ENCODE measurements at places on chromosomes 4 and X. TPM values are rescaled to one million over a fixed set of nuclear protein-coding genes. Genes with fewer than 3 reads are reported as not detected.

GRCh38 chr4:169239221-169239905, 31.4 kb downstream of the SH3RF1 start:
- no peak for ATAC-seq

DNA sequence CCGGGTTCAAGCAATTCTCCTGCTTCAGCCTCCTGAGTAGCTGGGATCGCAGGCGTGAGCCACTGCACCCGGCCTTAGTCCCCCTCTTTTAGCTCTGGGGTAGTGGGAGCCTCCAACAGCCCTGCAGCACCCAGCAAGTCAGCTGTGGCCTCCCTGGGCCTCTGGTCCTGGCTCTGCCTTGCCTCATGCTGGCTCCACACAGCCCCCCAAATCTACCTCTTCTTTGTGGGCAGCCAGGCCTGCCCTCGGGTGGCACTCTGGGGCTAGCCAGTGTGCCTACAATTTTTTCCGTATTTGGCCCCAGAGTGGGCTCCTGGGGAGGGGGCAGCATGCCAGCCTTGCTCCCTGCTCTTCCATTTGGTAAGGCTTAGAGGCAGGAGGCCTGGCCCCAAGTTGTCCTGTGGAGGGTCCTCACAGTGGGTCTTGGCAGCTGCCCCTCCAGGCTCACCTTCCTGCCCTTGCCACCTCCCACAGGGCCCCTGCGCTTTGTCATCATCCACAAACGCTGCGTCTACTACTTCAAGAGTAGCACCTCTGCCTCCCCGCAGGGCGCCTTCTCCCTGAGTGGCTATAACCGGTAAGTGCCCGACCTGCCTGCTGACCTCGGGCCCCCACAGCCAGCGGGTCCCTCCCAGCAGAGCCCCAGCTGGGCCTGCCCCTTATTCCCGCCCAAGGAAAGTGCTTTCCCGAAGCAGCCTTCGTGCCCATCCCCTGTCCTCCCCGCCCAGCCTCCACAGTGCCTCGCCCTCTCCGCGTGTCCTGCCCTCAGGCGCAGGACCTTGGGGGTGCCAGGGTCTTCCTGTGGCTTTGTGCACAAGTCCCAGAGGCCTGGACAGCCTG, 21.0 kb upstream of the ADD1 start:
- ATAC-seq, result no peak

GRCh38 chr4:147633113-147633512, 15.9 kb downstream of the TMEM184C start:
- no peak for ATAC-seq

DNA sequence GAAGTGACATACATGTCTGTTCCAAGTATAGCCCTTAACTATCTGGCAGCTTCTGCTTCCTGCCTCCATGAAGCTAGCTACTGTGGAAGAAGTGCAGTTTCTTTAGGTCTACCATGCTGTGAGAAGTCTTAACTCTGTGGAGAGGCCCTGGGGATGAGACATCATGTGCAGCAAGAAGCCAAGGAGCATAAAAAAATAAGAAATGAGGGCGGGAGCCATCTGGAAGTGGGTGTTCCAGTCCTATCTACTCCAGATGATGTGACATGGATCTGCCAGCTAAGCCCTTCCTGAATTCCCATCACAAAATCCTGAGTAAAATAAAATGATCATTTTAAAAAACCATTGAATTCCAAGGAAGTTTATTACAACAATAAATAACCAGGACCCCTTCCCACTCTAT, 87.9 kb upstream of the TBC1D9 start:
- no peak for ATAC-seq

- no peak for ATAC-seq
Measured at GRCh38 chrX:72312311-72312940, 6.7 kb upstream of the CITED1 start.

- no peak for ATAC-seq
Measured at GRCh38 chrX:26651755-26652154, 435.8 kb downstream of the MAGEB5 start.

- ATAC-seq, result no peak
Measured at GRCh38 chr4:181949704-181950312, 293.4 kb upstream of the TENM3 start.

DNA sequence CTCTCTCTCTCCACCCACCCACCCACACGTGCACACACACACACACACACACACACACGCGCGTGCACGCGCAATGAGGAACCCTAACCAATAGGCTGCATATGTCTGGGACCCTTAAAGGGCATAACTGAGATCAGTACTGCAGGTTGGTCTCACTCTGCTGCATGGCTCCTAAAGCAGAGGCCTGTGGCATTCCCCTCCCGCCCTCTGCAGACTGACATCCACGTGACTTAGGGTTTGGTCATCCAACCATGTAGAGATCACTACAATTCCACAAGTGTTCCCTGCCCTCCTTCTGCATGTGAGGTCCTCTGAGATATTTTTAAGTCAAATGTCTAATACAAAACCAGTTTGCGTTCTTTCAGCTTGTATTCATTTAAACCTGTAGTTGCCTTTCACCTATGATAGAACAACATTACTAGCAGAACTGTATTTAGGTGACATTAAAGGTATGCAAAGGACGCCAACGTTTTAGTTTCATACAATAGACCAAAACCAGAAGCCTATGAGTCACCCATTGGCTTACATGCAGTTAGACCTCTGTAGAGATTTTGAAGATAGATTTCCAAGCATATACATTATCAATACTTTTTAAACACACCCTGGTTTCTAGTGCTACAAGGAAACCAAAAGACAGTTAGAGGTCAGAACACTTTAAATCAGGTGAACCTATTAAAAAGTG, 10.1 kb downstream of the XAGE5 start:
- no peak for ATAC-seq

DNA sequence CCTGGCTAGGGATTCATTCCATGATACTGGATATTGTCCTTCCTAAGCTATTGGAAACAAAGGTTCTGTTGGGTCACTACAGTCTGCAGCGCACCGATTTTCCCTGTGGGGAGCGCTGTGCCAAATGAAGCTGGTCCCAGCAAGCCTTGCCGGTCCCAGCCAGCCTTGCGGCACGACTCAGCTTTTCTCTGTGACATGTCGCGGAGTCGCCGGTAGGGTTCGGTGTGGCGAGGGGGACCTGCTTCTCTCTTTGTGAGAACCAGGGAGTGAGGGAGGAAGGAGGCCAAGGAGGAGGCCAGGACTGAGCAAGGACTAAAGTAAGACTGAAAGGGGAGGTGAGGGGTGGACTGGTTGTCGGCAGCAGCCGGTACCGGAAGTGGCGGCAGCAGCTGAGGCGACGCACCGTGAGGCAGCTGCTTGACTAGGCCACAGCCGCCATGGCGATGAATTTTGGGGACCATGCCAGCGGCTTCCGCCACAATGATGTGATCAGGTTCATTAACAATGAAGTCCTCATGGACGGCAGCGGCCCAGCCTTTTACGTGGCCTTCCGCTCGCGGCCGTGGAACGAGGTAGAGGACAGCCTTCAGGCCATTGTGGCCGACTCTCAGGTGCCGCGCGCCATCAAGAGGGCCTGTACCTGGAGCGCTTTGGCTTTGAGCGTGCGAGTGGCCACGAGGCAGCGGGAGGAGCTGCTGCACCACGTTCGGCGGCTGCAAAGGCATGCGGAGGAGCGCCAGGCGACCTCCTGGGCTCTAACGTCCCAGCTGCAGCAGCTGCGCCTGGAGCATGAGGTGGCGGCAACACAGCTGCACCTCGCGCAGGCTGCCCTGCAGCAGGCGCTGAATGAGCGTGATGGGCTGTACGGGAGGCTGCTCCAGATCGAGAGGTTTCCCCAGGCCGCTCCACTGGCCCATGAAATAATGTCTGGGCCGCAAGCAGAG, at the start of gene TEX13D:
TSS of gene TEX13D (plus strand) at position 180 of the 944 bp plus-strand sequence. CDS start at position 438, 258 bp downstream.
- no peak for ATAC-seq

GRCh38 chr4:123922847-123923246, 526.3 kb downstream of the SPRY1 start:
- no peak for ATAC-seq

Gene NKX3-2
- 0.43 TPM for total RNA-seq

Gene FAAH2
- 0.56 TPM for total RNA-seq

Gene ANOS1
- total RNA-seq, result 6.7 TPM

Gene RIPPLY1
- total RNA-seq, result not detected
